ENCODE measurements at places on chromosomes 5 and 9.
A peak's percentile ranks its signal among the peaks of the same experiment; 100 is the strongest.

GRCh38 chr5:141935538-141935937 is 11.9 kb downstream of the DELE1 start:
- DNase-seq, result no peak

GRCh38 chr9:35937227-35937626 is 20.7 kb downstream of the OR2S2 start:
- no peak for DNase-seq

GRCh38 chr5:119358530-119358900 is 2.7 kb downstream of the TNFAIP8 start:
- DNase-seq, result no peak

- peak; percentile 60 for DNase-seq
Measured at GRCh38 chr9:15306068-15306756, 804 bp downstream of the TTC39B start.

DNA sequence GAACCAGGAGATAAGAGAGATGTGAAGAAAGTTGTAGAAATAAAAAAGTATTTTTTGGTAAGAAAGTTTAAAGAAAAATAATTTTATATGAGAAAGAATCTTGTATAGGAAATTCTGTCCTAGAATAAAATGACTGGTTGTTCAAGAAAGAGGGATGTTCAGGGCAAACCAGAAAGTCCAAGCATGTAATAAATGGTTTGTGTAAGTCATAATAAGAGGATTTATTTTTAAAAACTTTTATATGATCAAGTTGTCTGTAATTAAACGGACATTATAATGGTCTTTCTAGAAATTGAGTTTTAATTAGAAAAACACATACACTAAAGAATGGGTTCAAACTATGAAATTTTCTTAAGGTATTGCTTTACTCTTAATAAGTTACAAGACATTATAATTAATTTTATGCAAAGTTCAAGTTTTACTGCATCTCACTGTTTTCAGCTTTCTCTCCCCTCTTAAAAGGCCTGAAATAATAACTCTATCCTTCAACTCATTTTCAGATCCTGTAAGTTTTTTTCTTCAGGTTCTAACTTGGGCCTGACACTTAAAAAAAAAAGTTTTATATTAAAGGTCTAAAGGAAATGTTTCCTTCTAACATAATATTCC is 56.1 kb upstream of the ZNF300 start:
- no peak for DNase-seq

DNA sequence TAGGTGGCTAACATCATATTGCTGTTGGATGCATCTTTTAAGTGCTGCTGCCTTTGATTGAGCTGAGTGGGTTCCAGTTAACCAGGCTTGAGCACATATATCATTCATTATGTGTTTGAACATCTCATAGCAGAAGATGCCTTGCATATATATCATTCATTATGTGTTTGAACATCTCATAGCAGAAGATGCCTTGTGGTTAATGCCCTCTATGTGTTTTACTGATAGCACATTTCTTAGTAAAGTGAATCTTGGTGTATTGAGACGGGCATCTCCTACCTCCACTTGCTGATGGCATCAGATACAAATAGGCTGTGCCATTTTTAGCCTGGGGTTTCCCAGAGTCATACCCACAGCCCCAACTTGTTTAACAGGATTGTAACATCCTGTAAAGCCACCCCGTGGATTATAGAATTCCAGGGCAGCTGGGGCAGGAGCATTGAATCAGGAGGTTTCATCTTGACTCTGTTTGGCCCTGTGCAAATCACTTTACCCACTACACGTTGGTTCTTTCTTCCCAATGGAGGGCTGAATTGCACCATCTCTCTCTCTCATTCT is 26.5 kb downstream of the MTAP start:
- DNase-seq, result no peak

DNA sequence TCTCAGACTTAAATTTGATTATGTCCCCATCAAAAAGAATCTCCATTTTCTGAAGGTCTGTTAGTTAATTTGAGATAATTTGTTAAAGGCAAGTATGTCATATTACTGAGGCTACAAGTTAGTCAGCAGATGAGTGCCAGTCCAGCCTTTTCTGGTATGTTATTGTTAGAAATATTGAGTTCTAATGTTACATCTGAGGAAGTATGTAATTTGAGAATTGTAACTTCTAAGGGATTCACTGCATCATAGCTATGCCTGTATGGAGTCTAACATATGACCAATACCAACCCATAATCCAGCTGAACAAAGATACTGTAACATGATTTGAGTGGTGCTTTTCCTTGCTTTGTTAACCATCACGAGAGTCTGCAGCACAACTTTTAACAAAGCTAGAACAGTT is 13.9 kb downstream of the SLC23A1 start:
- DNase-seq, result no peak

- no peak for DNase-seq
Measured at GRCh38 chr5:176941951-176942350, 42.8 kb upstream of the HK3 start.

DNA sequence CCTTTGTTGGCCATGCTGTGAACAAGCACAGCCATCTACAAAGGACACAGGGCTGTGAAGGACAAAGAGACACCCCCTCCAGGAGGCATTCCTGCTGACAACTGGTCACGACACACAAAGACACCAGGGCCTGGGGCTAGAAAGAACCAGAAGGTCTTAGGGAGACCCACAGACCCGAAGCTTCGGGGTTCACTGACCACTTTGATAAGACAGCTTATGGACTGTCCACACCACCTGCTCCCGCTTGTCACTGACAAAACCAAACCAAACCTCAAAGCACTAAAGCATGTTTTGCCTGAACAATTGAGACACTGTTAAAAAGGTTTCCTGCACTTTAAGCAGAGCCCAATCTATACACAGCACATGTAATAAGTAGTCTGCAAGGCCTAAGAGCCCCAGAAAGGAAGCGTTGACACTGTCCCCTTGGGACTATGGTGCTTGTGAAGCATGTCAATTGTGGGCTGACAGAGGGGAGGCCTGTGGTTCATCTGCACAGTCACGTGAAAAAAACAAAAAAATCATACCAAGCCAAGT is 185.0 kb downstream of the GAPVD1 start:
- DNase-seq, result no peak

DNA sequence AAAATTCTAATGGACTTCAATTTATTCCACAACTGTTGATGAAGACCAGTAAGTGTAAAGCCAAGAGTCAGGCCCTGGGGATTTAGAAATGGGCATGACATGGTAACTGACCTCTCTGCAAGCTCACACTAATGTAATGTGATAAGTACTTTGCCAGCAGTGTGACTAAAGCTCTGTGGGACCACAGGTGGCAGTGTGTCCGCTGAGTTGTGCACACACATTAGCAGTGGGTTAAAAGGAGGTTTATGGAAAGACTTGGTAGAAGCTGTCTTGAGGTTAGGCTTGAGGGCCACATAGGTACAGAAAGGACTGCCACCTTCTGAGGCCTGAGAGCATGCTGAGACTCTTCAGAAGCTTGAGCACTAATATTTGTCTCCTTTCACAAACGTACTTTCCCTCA is 67.6 kb downstream of the UBAP1 start:
- peak; percentile 66 for DNase-seq

- no peak for DNase-seq
Measured at GRCh38 chr5:607541-608428, 4.4 kb upstream of the CEP72 start.

DNA sequence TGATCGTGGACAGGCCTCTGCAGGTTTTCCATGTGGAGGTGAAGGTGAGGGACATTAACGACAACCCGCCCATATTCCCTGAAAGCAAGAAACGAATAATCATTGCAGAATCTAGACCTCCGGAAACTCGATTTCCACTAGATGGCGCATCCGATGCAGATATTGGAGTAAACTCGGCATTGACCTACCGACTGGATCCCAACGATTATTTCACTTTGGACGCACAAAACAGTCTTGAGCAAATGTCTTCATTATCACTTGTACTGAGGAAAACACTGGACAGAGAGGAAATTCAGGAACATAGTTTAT is 621 bp downstream of the PCDHA13 start:
- no peak for DNase-seq

GRCh38 chr9:108444400-108445358 is 411.1 kb downstream of the ACTL7B start:
- DNase-seq, result no peak

GRCh38 chr5:99019254-99019653 is 90.4 kb upstream of the CHD1 start:
- DNase-seq, result no peak

GRCh38 chr9:114824110-114824509 is 18.3 kb upstream of the TNFSF15 start:
- DNase-seq, result no peak

DNA sequence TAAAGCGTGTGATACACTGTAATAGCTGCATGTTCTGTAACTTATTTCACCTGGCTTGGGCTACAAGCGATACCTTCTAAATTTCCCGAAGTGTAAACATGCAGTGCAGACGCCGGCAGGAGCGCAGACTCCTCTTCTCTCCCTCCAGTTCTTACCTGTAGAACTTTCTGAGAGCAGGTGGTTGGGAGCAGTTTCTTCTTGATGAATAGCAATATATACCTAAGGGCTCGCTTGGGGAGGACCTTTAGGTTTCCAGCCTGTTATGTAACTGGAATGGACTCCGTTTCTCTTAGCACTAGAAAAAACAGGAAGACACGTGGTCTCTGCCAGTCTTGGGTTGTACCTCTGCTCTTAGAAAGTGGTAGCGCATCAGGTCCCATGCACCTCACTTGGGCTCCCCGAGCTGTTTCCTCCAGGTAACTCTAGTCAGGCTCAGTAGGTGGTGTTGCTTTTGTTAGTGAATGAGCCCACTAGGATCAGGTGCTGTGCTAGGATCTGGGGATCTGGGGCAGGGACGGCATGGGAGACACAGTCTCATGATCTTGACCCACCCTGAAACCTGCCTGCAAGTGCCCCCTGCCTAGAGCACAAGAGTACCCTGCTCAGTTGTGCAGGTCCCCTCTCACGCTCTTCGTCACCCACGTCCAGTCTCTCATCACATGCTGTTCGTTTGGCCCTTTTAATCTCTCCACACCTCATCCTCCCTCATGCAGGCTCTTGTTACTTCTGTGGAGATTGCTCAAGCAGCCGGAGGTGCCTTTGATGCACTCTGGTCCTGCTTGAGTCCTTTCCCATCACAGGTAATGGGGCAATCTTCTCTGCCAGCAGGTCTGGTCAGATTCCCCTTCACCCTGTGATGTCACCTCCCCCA is 2.8 kb downstream of the TENT4A start:
- no peak for DNase-seq
